RKO (cell line): ENCODE measurements at places on chromosomes 11 and 22.

DNA sequence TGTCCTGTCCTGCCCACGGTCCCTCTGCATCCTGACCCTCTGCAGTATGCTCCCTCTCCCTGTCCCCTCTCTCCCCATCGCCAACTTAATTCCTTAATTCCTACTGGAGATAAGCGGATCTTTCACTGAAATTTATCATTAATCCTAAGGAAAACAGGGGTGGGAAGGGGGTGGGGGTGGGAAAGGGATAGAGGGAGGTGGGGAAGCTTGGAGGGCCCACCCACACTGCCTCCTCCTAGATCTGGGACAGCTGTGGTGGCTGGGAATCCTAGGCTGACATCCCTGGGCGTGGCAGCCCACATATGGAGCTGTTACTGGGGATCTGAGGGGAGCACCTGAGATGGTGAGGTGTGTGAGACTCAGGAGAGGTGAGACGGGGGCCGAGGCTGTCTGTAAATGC lies 14.4 kb downstream of the NECTIN1 start:
- DNase-seq, result no peak

DNA sequence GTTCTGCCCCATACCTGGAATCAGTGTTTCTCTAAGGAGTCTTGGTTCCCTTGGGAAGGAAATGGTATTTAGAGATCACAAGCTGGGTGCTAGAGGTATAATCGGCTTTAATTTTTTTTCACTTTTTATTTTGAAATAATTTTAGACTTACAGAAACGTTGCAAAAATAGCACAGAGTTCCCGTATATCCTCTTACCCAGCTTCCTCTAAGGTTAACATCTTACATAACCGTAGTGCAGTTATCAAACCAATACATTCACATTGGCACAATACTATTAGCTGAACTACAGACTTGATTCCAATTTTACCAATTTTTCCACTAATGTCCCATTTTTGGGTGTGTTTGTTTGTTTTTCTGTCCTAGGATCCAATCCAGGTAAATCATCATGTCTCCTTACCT lies 63.8 kb downstream of the RBX1 start:
- DNase-seq, result no peak

DNA sequence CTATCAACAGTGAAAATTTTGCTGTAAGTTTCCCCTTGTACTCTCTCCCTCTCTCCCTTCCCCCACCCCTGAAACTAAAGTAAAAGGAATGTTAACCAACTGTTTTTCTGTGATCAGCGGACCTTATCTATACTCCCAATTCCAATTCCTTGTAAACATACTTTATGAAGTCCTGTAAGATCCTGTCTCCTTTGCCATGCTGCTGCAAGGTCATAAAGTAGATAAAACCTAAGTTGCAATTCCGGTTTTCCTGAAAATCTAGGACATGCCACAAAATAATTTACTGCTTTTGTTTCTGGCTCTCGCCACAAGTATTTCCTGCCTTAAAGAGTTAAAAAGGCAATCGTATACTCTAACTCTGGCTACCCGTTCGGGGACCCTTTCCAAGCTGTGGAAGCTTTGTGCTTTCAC lies 1469.0 kb downstream of the LRRC4C start:
- DNase-seq, result no peak

GRCh38 chr11:85170184-85170583 lies 457.0 kb downstream of the DLG2 start:
- DNase-seq, result peak; percentile 4

GRCh38 chr11:95337175-95337957 lies 106.4 kb upstream of the SESN3 start:
- no peak for DNase-seq

GRCh38 chr11:125514336-125515101 lies 18.5 kb upstream of the FEZ1 start:
- DNase-seq, result no peak

GRCh38 chr11:133552938-133553337 lies 20.6 kb upstream of the OPCML start:
- no peak for DNase-seq

DNA sequence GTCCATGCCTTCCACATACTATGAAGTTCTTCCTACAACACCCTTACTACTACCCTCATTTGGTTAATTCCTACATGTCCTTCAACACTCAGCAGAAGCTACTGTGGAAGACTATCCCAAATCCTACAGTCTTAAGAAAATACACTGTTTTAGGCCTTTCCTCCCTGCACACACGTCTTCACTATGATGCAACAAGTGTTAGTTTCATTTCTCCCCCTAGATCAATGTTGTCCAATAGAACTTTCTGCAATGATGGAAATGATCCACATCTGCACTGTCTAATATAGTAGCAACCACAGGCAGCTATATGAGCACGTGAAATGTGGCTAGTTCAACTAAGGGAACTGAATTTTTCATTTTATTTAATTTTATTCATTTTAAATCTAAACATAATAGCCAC lies 46.7 kb upstream of the CCDC34 start:
- DNase-seq, result no peak

- no peak for DNase-seq
These were observed 14.8 kb downstream of the FLI1 start for GRCh38 chr11:128708660-128709059.

DNA sequence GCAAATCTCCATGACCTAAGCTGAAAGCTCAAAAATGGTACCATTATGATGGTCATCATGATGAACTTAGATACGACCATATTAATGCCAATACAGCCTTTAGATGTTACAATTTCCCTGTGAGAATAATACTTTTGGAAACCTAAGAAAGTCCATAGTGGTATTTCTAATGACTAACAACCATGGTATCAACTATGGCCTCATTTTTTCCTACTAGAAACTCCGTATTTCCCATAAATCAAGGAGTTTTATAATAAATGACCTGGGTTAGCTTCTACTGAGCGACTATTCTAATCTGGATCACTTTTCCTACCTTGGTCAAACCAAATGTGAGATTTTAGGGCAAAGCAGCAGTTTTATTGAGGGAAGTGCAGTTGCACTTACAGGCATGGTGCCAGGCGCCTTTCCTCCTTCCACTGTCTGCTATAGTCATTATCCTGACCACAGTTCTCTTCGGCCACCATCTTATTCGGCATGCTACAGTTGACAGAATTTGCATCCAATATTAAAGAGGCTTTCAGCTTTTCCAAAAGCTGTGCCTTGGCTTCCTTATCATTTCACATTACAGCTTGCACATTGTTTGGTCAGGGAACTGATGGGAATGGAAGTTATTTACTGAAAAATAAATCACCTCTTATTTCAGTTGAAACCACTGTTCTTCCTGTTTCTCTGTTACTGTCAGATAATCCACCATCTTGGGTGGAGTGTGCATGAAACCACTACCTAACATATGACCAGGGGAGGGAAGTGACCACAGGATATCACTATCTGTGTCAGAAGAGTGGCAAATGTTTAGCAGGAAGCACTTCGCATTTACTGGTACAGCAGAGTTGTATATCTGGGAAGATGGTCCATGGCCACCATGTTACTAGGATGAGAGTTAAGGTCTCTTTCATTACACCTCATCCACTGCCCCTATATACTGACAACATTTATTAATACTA lies 74.5 kb upstream of the PICALM start:
- no peak for DNase-seq

- no peak for DNase-seq
These were observed 313.6 kb upstream of the ANO3 start for GRCh38 chr11:26018336-26018735.

DNA sequence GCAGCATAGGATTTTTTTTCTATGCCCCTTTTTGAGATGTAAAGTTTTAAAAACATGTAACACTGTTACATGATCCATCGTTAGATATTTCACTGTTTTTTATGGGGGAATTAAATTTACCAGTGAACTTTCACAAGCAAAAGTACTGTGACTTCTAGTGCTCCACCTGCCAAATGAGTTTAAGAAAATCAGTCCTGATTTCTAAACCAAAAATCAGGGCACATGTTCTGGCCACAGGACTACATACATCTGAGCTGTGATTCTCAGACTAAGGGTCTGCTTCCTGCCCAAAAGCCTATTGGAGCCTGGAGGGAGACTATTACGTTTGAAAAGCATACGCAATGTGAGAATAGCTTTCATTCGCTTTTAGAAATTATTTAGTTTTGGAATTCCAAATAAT lies 22.5 kb downstream of the TMPRSS13 start:
- no peak for DNase-seq

GRCh38 chr11:444396-445144 lies 2.8 kb upstream of the ANO9 start:
- no peak for DNase-seq

GRCh38 chr11:30143098-30143705 lies 87.6 kb upstream of the FSHB start:
- DNase-seq, result peak; percentile 41

DNA sequence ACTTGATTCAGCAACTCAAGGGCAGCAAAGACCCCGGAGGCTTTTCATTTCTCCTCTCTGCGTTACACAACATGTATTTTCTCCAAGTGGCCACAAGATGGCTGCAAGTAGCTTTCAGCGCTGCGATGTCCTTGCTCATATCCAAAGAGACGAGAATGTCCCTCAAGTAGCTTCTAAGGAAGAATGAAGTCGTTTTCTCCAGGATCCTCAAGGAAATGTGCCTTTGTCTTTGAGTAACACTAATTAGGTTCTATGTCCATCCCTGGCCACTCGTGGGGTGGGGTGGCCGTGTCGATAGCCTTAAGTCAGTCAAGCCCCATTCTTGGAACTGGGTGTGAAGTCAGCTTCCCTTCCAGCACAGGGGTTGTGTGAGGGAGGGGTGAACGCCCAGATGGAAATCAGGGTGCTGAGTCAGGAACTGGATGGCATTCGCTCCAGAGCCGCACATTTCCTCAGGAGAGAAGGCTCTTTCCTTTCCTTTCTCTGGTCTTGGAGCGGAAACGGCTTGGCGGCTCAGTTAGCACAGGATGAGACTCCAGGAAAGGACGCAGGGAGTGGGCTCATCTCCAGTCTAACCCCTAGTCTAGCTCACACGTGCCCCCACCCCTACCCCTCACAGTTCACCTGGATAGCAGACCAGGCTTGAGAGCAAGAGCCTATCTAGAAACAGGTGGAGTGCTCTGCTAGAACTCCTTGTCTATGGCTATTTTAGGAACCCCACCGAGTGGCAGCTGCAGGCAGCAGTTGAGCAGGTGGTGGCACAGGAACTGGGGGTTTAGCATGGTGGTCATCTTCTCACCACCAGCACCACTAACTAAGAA lies 44.3 kb downstream of the NNMT start:
- peak; percentile 84 for DNase-seq

- no peak for DNase-seq
These were observed 72.9 kb upstream of the HORMAD2 start for GRCh38 chr22:30007361-30007760.

DNA sequence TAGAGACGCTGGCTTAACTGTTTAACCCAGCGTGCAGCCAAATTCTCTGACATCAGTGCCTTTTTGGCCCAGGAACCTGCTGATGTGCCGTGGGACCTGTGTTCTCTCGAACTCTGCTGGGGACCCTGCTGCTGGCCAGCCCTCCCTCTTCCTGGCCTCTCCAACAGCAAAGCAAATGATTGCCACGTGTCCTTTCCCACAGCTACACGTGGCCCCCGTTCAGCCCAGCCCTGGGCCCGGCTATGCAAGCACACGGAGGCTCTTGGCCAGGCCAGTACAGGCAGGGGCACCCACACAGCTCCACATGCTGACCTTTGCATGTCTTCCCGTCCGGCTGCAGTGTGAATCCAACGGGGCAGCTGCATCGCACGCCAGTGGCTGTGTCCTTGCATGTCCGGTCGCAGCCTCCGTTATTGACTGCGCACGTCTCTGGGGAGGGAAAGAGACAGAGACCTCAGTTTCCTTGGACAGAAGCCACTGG lies 51.6 kb upstream of the TTLL12 start:
- DNase-seq, result no peak

GRCh38 chr11:98701541-98701940 lies 319.2 kb upstream of the CNTN5 start:
- no peak for DNase-seq

GRCh38 chr11:128802358-128802981 lies 64.6 kb downstream of the KCNJ1 start:
- peak; percentile 31 for DNase-seq

- peak; percentile 32 for DNase-seq
These were observed 427.9 kb upstream of the DDI1 start for GRCh38 chr11:103608566-103608965.

- DNase-seq, result no peak
These were observed 965 bp downstream of the OR9Q1 start for GRCh38 chr11:58024601-58025091.

DNA sequence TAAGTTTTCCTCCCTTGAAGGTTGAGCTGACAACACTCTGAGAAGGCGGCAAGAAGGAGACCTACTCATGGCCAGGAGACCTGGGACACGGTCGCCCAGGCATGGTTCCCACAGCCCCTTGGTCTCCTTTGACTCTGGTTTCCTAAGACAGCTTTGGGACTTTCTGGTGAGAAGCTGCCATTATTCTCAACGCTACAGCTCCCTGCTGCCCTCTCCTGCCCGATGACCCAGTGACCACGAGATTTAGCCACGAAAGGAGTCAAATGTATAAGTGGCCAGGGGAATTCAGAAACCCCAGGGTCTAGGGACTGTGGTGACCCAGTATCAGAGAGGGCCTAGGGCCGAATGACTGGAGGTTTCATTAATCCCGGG lies 699 bp upstream of the SDF2L1 start:
- DNase-seq, result peak; percentile 75

DNA sequence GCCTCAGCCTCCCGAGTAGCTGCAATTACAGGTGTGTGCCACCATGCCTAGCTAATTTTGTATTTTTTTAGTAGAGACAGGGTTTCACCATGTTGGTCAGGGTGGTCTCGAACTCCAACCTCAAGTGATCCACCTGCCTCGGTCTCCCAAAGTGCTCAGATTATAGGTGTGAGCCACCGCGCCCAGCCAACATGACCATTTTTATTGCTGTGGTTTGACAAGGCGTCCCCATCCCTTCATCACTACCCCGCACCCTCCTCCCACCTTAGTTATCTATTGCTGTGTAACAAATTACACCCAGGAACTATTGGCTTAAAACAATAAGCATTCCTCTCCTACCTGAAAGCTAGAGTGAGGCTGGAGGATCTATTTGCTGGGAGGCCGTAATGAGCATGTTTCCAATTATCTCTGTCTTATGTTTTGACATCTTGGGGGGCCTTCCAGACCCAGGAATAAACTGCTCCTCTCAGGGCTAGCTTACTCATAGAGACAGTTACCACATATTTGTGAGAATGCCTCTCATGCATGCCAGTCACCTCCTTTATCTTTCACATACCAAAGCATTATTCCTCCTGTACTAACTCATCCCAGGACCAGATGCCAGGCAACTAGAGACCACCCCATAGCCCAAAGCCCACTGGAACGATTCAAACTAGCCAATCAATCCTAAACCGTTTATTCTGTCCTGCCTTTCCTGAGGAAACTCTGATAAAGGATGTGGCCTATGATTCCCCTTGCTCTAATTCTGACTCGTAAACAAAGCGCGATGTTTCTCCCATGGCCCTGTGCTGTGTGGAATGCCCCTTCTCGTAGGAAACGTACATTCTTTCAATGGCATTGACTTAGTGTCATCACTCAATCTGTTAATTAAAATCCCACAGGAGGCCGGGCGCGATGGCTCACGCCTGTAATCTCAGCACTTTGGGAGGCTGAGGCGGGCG lies 19.4 kb downstream of the SNU13 start:
- DNase-seq, result no peak

GRCh38 chr11:106467501-106467900 lies 390.0 kb downstream of the AASDHPPT start:
- no peak for DNase-seq

GRCh38 chr11:63551889-63552266 lies 11.3 kb downstream of the PLAAT2 start:
- no peak for DNase-seq

- DNase-seq, result no peak
These were observed 25.3 kb downstream of the SLC22A6 start for GRCh38 chr11:62959422-62959980.

- DNase-seq, result no peak
These were observed 120.4 kb downstream of the PHF21B start for GRCh38 chr22:44889255-44889878.

- no peak for DNase-seq
These were observed 98.2 kb downstream of the AMOTL1 start for GRCh38 chr11:94866231-94866822.
